ENCODE measurements at places on chromosomes 16 and 17. TPM values are rescaled to one million over a fixed set of nuclear protein-coding genes. Genes with fewer than 3 reads are reported as not detected.

Gene RPRML
- 0.63 TPM for total RNA-seq

Gene EMC6
- 161 TPM for total RNA-seq

Gene SHBG
- 0.31 TPM for total RNA-seq

Gene CES3
- total RNA-seq = 3.6 TPM

Gene SLC5A10
- total RNA-seq = 0.26 TPM

Gene TMEM238L
- total RNA-seq = not detected

Gene MPV17L
- total RNA-seq = 6.9 TPM

Gene TPPP3
- 16.5 TPM for total RNA-seq

Gene KRTAP4-3
- total RNA-seq = not detected

Gene MYH1
- not detected for total RNA-seq

Gene ULK2
- 18.0 TPM for total RNA-seq

Gene SULT1A4
- total RNA-seq = 30.8 TPM

Gene KRT33B
- total RNA-seq = not detected

Gene CCL16
- total RNA-seq = not detected

Gene CDT1
- 34.5 TPM for total RNA-seq

Gene PLLP
- total RNA-seq = 1.4 TPM

Gene RTN4RL1
- 9.3 TPM for total RNA-seq

Gene CDH13
- not detected for total RNA-seq

Gene RRAD
- total RNA-seq = 39.4 TPM

Gene CCL23
- total RNA-seq = not detected

Gene SPNS2
- 15.2 TPM for total RNA-seq

Gene ASPHD1
- total RNA-seq = 26.3 TPM

Gene BMERB1
- 77.3 TPM for total RNA-seq

Gene RGS11
- 3.4 TPM for total RNA-seq

Gene ABCC3
- total RNA-seq = 131 TPM

Gene ARHGAP44
- 2.4 TPM for total RNA-seq
